T-helper 22 cell (primary cell): ENCODE measurements at places on chromosomes 4 and X.

GRCh38 chrX:149830192-149830873 is 48.6 kb downstream of the MAGEA9 start:
- DNase-seq = no peak

- no peak for DNase-seq
These were observed 97.8 kb upstream of the TENM3 start for GRCh38 chr4:182145334-182145905.

DNA sequence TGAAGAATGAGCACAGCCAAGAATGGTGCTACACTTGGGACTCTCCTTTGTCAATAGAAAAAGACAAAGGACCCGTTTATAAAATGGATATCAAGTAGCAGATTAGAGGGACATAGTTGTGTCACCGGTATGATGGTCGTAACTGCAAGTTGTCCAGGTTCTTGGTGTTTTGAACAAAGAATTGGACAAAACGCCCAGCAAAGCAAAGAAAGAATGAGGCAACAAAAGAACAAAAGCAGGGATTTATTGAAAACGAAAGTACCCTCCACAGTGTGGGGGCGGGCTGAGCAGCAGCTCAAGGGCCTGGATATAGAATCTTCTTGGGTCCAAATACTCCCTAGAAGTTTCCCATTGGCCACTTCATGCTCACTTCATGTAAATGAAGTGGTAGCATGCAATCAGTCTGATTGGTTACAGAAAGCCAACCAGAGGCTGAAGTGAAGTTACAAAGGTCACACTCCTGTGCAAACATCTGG is 54.7 kb downstream of the SHROOM3 start:
- DNase-seq = no peak

GRCh38 chr4:81052119-81053068 is 21.9 kb downstream of the BMP3 start:
- no peak for DNase-seq

DNA sequence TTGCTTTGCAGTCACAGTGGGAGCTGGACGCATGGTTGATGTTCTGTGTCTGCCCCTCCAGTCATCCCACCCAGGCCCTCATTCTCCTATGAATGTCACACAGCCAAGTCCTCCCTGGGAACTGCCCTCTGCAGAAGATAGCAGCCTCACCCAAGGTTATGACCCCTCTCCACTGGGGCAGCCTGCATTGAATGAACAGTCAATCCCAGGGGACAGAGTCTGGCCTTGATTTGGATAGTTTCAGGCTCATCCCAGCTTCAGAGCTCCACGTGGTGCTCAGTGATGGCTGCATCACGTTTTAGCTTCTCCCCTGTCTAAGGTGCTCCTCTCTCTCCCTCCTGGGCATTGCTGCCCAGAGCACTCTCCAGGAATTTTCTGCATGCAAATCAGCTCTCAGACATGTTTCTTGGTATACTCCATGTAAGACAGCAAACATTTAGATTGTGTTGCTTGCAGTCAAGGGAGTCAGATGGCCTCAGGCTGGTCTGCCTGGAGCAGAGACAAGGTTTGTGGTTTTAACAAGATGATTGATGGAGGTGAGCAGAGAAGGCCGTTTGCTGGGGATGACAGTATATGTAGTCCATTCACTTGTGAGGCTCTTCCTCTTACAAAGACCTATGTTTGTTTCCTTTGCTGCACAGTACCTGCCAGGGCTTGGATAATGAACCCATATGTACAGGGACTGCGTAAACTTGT is 56.1 kb upstream of the MSX1 start:
- DNase-seq = no peak
